ENCODE measurements at places on chromosomes 5 and 9.
A peak's percentile ranks its signal among the peaks of the same experiment; 100 is the strongest.

GRCh38 chr5:133468596-133468995, 143.7 kb downstream of the FSTL4 start:
- DNase-seq: no peak

DNA sequence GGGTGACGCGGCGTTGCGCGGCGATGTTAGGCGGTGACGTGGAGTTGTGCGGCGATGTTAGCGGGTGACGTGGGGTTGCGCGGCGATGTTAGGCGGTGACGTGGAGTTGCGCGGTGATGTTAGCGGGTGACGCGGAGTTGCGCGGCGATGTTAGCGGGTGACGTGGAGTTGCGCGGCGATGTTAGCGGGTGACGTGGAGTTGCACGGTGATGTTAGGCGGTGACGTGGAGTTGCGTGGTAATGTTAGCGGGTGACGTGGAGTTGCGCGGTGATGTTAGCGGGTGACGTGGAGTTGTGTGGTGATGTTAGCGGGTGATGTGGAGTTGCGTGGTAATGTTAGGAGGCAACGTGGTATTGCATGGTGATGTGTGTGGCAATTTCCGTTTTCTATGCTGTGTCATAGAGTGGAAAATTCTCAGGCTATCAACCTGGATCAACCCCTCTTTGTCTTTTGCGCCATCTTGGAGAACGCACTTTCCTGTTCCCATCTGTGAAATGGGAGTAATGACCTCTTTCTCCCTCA, 76.0 kb downstream of the ANKRD33B start:
- no peak for DNase-seq

DNA sequence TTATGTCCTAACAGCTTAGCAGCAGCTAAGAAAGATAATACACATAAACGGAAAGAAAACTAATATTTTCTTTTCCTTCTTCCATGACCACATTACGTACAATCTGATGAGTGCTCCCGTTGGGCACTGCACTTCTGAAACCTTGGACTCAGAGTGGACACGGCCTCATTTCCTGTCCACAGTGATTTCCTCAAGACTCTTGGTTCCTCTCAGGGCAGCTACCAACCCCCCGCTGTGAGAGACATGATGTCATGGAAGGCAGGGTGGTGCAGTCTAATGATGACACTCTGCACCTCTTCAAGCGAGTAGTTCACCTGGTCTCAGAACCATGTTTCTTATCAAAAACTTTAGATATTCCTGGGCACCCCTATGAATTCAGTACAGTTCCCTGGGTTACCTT, 68.7 kb upstream of the CTSL start:
- no peak for DNase-seq

GRCh38 chr9:9033022-9033421, 1233.4 kb upstream of the DMAC1 start:
- no peak for DNase-seq

DNA sequence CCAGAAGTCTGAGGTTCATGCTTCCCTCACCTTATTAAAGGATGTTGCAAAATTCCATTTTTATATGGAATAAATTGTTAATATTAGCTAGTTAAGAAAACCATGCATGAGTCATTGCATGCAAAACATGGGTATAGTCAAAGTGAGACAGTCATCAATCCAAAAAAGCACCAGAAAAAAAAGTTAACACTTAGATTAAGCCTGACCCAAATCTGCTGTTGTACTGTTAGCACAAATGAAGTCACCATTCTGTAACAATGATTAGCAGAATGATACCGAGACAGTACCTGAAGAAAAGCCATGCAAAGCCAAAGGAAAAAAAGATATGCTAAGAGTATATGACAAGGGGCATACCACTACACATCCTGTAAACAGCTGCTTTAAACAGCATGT, 49.5 kb downstream of the PKD2L2 start:
- no peak for DNase-seq

DNA sequence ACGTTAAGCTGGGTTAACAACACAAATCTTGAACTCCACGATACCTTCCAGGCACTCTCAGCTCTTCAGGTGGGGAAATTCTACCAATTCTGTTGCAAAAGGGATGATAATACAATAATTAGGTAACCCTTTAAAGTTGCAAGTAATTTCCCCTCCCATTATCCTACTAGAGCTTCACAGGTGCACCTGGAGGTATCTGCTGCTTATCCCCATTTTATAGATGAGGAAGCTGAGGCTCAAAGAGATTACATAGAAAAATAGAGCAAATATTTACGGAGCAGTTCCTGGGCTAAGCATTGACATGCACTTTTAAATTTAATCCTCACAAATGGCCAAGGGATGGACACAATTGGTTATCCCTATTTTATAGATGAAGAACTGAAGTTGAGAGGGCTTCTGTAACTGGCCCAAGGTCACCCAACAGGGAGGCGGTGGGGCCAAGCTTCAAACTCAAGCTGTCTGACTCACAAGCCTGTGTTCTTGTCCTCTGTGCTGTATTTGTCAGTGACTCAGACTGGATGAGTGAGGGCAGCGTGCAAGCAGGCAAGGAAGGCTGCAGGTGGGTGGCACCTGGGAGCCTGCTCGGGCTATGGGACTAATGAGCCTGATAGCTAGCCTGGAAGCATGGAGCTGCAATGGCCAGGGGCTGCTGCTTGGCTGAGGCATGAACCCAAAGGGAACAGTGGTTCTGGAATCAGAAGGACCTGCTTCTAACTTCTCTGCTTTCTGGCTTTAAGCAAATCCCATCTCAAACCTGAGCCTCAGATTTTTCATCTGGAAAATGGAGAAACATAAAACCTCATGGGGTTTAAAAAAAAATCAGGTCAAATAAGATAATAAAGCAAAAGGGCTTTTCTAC, 105.5 kb downstream of the PDE6A start:
- DNase-seq: peak; percentile 85

GRCh38 chr5:4226565-4226964, 630.9 kb downstream of the IRX1 start:
- DNase-seq: no peak

- no peak for DNase-seq
These were observed 67.7 kb downstream of the NDFIP1 start for GRCh38 chr5:142176255-142176654.

DNA sequence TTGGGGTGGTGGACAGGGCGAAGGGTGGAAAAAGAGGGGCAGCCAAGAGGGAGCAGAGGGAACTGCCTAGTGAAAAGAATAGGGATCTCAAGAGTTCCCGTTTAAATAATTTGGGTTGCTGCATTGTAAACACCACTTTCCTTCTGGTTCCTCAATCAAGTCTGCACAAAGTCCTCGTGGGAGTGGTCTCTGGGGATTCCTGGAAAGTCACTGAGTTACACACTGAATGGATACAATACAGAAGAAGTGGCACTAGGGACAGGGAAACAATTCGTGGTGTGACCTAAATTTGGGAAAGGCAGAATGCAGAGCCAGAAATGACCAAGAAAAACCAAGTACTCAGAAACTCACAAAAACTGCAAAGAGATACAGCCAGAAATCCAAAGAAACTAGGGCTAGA, 161.7 kb downstream of the CDK5RAP2 start:
- DNase-seq: no peak

DNA sequence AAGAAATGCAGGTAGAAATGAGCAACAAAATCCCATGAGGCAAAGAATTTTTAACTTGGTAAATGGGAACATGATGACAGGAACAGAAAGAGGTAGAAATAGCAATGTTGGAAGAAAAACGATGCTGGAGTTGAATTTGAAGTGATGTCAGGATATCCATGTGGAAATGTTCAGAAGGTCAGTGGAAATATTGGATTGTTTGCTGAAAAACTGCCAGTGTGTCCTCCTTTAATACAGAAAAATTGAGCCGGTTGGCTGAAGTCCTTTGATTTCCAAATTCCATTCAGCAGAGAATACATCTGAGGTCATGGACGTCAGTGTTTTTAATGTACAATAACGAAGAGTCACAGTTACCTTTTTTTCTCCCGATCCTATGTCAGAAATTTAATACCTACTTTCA, 110.0 kb upstream of the DMAC1 start:
- no peak for DNase-seq

- DNase-seq: peak; percentile 44
These were observed 10.9 kb upstream of the GADD45G start for GRCh38 chr9:89593727-89594427.

Data from renal cortical epithelial cell (primary cell).